Endothelial cell of umbilical vein (primary cell): ENCODE measurements at places on chromosomes 13 and 19. TPM values are rescaled to one million over a fixed set of nuclear protein-coding genes. Genes with fewer than 3 reads are reported as not detected.

- no peaks in the 10 kb centered on the region for H3K4me1 ChIP-seq
- H3K36me3 ChIP-seq = no peaks in the 10 kb centered on the region
- no peaks in the 10 kb centered on the region for H3K27me3 ChIP-seq
- DNase-seq = no peak
Measured at GRCh38 chr19:23777216-23777615, 18.5 kb upstream of the ZNF681 start.

SLITRK6 gene
- not detected in 2 replicates for total RNA-seq

C1QTNF9B gene
- not detected in 2 replicates for total RNA-seq

GRCh38 chr13:41746259-41746658, 214.7 kb downstream of the VWA8 start:
- H3K27me3 ChIP-seq = no peaks in the 10 kb centered on the region
- DNase-seq = no peak
- H3K4me1 ChIP-seq = no peaks in the 10 kb centered on the region
- H3K27ac ChIP-seq = no peak overlapping the region
